ENCODE measurements at places on chromosomes 6 and 20.

DNA sequence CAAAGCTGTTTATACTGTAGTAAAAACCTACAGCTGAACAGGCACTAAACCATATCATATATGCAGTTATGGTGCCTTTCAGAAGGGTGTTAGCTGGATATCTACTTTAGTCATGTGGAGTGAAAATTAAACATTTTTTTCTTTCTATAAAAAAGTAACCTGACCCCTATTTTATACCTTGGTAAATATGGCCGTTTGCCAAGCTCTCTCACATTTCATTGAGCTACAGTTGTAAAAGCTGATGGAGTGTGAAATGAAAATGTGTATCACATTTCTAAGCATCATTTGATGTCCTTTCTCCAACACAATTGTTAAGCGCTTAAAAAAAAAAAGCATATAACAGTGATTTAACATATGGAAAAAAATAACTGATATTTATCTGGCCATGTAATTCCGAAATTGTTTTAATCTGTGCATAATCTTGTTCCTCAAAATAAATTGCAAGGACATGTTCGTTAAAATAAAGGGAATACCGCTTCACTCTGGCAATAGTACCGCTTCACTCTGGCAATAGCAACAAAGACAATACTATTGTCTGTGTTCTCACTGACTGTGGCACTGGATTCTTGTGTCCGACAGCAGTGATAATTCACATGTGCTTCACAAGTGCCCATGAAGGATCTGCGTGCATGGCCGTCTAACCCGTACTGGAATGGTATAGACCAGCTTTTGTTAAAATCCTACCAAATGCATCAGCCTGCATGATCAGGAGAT lies 391.8 kb upstream of the SOX4 start:
- peak; percentile 47 for DNase-seq

DNA sequence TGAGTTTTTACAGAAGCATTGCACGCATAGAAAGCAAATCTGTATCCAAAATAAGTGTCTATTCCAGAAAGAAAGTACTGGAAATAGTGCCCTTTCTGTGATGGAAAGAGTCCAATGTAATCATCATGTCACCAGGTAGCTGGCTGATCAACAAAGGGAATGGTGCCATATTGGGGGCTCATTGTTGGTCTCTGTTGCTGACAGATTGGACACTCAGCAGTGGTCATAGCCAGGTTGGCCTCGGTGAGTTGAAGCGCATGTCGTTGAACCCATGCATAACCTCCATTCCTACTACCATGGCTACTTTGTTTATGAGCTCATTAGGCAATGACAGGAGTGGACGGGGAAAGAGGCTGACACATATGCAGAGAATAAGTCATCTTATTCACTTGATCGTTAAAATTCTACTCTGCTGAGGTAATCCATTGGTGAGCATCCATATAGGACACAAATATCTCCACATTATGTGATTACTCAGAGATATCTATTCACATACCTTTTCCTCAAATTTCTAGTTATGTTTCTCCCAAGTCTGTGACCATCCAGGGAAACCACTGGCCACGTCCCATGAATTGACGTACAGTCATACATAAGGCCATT lies 560.5 kb downstream of the HAO1 start:
- no peak for DNase-seq

GRCh38 chr6:31764198-31764597 lies 1.7 kb downstream of the SAPCD1 start:
- no peak for DNase-seq

DNA sequence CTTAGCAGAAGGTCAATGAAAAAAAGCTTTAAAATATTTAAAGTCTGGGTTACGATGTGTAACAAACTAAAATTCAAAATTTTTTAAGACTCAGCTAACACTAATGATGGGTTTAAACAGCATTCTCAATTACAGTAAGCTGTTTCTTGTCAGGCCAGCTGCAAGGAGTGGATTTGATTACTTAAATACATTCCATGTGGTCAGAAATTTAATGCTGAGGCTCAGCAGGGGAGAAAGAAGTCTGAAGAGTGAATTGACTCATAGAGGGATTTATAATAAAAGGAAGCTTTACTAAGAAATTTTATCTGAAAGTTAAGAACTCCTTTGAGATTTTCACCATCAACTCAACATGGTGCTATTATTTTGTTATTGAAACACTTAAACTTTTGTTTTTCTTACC lies 398.6 kb downstream of the KHDRBS2 start:
- no peak for DNase-seq

DNA sequence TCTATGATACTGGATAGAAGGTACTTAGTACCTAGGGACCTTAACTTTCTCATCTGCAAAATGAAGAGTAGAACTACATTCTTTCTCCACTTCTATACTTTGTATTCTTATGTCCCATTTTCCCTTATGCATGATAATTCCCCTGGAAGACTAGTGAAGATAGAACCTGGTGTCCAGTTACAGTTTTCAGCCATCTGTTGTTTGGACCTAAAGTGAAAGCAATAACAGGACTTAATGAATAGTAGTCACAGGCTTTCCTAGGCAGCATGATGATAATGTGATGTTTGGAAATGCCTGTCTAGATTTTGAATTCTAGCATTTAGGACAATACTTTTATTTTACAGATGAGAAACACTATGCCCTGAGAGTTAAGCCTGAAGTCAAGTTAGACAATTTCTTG lies 153.8 kb downstream of the RIMS1 start:
- DNase-seq: no peak

- no peak for DNase-seq
These were observed 1.1 kb downstream of the PAX1 start for GRCh38 chr20:21706261-21707195.

GRCh38 chr6:126890055-126890454 lies 228.4 kb upstream of the RSPO3 start:
- DNase-seq: no peak

GRCh38 chr6:72422171-72422570 lies 199.7 kb upstream of the KCNQ5 start:
- no peak for DNase-seq

DNA sequence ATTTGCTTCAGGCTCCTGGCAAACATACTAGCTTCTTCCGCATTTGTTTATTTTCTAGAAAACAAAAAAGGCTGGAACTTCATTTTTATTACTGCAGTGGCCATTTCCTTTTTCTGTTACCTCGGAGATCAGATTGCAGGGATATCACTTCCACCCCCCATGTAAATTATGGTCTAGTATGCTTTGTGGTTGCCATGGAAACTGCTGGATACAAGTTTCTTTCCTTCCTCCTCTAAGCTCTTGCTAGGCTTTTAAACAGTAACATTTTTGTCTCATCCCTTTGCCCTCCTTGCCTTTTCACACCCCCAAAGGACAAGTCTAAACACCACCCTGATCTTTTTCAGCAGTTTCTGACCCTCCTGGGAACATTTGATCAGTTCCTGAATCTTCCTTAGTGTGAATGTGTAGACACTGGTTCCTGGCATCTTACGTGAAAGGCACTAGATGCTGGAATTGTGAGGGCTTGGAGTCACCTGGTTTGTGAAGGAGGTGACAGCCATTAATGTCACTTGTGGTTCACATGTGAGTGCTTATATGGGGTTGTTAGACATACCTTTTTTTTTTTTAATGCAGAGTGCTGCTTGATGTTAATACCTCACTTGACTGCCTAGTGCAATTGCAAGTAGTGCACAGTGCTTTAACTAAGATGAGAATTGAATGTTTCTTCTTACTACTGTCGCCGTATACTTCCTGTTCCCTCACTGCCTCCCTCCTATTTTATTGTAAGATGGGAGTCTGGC lies 181.6 kb downstream of the JARID2 start:
- peak; percentile 24 for DNase-seq

DNA sequence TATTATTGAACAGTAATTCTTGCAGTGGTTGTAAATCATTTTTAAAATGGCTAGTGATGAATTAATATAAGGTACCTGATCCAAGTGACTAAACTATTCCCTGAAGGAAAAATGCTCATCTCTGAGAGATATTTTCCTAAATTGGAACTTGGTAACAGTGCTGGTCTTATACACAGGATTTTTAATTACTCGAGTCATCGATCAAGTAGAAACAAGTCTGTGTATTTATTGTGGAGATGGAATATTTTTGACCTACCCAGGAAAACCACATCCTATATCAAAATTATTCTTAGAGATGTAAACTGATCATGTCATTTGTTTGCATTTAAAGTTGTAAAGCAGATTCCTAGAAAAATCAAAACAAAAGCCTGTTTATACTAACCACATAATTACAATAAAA lies 166.9 kb downstream of the MOXD1 start:
- no peak for DNase-seq

- DNase-seq: no peak
These were observed 154.0 kb downstream of the ZDHHC14 start for GRCh38 chr6:157534977-157535339.

DNA sequence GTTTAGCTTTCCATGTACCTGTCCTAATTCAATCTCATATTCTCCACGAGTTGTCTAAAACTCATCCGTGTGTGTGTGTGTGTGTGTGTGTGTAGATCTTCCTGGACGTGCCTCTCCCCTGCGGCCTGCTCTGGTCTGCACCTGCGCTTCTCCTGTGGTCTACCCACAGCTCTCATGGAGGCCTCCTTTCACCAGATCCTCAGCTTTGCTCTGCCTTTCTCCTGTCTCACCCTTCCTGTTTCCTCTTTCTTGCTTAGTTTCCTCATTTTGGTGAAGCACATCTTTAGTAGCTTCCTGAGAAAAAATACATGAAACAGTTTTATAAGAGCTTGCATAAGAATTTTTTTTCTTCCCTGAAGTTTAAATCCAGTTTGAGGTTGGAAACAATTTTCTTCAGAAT lies 18.1 kb downstream of the SLX4IP start:
- peak; percentile 64 for DNase-seq

GRCh38 chr6:149863698-149864577 lies at the start of gene LRP11:
TSS of gene LRP11 (minus strand) at chr6:149864359. CDS start at chr6:149864020, 339 bp downstream.
- DNase-seq: peak; percentile 82

DNA sequence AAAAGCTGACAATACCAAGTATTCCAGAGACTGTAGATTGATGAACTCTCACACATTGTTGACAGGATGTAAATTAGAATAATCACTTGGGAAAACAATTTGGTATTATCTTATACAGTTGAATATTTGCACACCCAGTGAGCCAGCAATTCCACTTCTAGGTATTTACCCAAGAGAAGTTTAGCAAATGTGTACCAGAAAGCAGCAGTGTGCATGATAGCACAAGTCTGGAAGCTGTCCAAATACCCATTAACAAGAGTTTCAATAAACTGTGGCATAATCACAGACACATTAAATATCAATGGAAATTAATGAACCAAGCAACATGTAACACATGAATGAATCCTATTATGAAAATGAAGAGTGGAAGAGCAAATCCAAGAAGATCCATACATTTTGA lies 233.6 kb downstream of the TPBG start:
- DNase-seq: no peak

GRCh38 chr20:24909086-24909780 lies 39.8 kb upstream of the CST7 start:
- DNase-seq: no peak

- DNase-seq: no peak
These were observed 55.3 kb upstream of the SNX9 start for GRCh38 chr6:157767775-157768156.

DNA sequence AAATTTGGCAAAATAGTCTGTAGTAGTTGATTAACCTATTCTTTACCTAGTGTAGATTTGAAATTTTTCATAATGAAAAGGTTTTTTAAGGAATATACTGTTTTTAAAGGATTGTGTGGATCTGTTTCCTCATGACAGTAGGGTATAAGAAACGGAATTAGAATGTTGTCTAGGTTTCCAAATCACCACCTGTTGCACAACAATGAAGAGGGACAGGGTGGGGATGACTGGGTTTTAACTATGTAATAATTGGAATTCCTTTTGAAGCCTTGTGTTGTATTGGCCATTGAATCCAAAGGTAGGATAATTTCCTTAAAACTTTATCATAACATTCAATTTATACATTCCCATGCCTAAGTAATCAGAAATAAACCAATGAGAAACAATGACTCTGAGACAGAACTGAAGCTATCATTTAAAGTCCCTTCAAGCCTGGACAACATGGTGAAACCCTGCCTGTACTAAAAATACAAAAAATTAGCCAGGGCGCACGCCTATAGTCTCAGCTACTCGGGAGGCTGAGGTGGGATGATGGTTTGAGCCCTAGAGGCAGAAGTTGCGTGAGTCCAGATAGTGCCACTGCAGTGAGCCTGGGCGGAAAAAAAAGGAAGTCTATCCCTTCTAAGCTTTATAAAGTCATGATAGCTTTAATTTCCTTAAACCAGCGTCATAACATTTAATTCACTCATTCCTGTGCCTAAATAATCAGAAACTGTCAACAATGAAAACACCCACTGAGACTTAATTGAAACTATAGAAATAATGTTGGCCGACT lies 18.3 kb upstream of the SLC17A5 start:
- DNase-seq: no peak

GRCh38 chr20:45157962-45158361 lies 16.7 kb upstream of the PI3 start:
- DNase-seq: peak; percentile 66

GRCh38 chr6:169960886-169961611 lies 209.6 kb downstream of the ERMARD start:
- DNase-seq: no peak

DNA sequence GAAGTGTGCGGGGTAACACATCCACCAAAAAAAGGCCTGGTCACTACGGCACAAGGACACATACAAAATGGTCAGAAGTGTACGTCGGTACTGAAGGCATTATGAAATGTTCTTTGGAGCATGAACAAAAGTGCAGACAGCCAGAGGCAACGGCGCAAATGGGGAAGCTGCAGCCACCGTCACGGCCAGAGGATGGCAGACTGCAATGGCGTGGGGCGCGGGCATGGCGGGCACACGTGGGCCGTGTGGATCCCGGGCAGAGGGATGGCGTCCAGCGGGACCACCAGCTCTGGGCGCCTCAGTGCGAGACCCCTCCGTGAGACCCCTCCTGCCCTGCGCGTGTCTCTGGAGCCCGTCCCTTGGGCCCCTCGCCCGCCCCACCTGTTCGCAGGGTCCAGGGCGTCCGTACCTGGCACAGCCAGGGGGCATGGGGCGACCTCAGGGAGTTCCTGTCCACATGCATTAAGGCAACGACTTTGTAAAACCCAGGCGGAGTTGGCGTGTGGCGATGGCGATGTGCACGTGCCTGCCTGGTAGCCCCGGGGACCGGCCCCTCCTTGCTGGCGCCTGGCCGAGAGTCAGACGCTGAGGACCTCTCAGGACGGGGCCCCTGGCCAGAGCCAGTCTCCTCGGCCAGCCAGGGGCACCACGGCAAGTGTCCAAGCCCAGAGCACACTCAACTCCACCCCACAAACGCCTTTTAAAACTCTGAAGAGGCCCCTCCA lies 39.5 kb upstream of the CHRNA4 start:
- DNase-seq: no peak

- DNase-seq: no peak
These were observed 58.4 kb downstream of the ANKEF1 start for GRCh38 chr20:10093087-10093591.

GRCh38 chr20:46580613-46581205 lies 30.3 kb upstream of the OCSTAMP start:
- DNase-seq: no peak

- no peak for DNase-seq
These were observed at the start of gene GRM4 for GRCh38 chr6:34146021-34146782. TSS of gene GRM4 (minus strand) at chr6:34146087. CDS start at chr6:34133496, 12,591 bp downstream.

DNA sequence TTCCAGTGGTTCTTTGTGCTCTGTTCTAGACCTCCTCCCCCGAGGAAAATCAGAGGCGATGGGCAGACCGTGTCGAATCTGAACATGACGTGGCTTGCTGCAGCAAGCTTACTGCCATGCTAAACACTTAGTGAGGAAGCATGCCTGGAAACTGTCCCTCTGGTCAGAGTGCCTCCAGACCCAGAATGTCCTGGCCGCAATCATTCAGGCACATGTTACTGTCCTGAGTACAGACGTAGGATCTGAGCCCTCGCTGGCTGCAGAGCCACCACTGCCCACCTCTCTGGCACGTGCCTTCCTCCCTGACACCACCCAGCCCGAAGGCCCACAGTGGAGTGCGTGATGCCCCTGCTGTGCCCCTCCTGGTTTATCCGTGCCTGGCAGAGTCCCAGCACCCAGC lies 163.6 kb downstream of the SYNDIG1 start:
- DNase-seq: no peak
